DMS53 (cell line): ENCODE measurements at places on chromosomes 16 and 17.

DNA sequence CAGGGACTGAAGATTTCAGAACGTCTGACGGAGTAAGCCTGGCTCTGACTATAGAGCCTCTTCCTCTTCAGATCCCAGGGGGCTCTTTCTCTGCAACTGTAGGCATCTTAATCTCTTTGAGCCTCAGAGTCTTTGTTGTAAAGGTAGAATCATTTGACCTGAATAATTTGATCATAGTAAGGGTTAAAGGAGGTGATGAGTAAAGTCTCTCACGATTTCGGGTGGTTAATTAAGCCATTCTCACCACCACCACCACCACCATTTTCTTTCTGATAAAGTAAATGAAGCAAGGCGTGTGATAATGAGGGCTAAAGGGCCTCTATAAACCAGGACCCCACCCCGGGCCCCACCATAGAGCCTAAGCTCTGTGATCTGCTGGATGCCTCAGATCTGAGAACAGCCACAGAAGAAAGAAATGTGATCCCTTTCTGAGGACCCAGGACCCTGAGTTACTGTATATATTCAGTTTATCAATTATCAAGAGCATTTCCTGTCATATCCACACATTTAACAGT, 33.0 kb upstream of the ADAMTS18 start:
- DNase-seq, result no peak

DNA sequence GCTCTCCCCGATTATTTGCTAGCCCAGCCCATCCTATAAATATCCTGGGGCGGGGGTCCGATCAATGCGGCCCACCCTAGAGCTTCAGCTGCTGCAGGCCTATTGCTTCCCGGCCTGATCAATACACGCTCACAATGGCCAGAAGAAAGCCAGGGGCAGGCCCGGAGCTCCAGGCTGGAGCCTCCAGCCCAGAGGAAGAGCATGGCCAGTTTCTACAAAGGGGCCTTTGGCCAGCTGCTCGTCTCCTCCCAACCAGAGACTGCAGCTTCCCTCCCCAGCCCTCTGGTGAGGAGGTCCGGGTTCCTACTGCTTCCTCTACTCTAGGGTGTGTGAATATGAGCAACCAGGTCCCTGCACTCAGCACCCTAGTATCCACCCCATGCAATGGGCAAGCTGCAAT, 36.7 kb downstream of the SALL1 start:
- DNase-seq, result no peak

- DNase-seq, result peak; percentile 82
Observed at GRCh38 chr16:72241008-72241407, 69.1 kb upstream of the PMFBP1 start.

DNA sequence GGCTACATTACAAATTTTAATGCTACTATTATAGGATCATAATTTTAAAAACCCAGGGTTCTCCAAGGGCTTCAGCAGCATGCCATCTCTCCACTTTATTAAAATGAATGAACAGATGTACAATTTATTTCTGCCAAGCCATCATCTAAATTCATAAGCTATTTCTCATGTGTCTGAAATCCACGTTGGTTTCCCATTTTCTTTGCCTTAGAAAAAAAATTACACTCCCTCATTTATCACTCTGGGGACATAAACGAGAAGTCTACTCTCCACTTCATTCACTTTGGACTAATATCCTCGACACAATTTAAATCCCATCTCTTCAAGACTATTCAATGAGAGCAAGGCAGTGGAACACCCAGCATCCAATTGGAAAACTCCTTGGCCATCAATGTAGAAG, 178.4 kb upstream of the HSBP1 start:
- DNase-seq, result no peak

DNA sequence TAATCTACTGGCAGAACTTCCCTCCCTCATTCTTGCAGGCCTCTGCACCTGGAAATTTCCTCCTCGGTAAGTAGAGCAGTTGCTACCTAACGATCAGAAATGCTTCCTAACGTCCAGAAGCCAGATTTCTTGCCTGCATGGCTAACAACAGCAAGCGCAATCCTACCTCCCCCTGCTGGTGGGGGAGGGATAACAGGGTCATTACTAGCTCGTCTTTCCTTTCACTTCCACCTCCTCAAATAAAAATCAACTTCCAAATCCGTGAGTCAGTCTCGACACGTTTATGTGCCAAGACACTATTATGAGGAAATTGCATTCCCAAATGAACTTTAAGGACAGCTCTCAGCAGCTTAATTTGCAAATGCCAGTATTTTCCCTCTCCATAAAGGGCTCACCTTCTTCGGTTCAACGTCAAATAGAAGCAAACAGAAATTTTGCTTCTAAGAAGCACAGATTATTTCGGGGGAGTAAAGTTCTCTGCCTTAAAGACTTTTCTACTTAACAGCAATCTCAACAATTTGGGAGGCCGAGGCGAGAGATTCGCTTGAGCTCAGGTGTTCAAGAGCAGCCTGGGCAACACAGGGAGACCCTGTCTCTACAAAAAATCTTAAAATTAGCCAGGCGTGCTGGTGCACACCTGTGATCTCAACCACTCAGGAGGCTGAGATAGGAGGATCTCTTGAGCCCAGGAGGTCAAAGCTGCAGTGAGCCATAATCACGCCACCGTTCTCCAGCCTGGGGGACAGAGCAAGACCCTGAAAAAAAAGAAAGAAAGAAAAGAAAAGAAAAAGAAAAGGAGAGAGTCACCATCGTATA, 188.6 kb upstream of the PSMD7 start:
- DNase-seq, result peak; percentile 81

- DNase-seq, result no peak
Observed at GRCh38 chr17:29883497-29883896, 46.5 kb downstream of the SSH2 start.
